ENCODE measurements at places on chromosomes 6 and 20.
A peak's percentile ranks its signal among the peaks of the same experiment; 100 is the strongest.

DNA sequence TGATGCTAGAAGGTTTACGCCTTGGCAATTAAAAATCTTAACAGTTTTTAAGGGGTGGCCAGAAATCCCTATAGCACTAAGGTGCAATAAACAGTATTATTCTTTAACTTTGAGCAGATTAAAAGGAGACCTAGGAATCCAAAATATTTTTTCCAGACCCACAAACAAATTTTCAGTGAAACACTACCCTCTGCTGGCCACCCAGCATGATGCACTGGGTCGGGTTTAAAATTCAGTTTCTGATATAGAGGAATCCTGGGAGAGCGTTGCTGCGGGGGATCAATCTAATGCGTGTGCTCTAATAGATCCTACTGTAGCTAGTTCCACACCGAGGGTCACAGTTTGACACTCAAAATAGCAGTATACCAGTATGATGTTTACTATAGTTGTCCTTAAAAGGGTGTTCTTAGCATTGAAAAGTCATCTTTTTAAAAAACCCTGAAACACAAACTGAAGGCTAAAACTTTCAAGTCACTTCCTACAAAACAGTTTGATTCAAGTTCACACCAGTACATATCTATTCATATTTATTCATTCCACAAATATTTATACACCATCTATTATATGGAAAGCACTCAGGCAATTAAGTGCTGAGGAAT lies 10.2 kb downstream of the UBE3D start:
- DNase-seq: no peak

GRCh38 chr20:52828199-52828598 lies 144.0 kb upstream of the TSHZ2 start:
- no peak for DNase-seq

DNA sequence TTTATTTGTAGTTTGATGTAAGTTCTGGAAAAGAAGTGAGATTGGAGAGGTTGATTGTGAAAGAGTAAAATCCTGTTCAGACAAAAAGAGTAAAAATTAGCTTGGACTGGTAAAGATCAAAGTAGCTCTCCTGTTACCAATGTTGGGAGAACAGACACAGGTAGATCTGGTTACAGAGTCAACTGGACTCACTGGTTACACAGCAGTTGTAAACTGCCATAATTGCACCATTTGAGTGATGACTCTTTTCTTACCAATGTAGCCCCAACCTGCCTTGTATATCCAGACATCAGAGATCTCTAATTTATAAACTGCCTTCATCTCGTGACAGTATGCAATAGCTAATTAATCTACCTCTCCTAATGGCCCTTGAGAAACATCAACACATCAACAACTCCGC lies 165.6 kb upstream of the PRSS16 start:
- no peak for DNase-seq

DNA sequence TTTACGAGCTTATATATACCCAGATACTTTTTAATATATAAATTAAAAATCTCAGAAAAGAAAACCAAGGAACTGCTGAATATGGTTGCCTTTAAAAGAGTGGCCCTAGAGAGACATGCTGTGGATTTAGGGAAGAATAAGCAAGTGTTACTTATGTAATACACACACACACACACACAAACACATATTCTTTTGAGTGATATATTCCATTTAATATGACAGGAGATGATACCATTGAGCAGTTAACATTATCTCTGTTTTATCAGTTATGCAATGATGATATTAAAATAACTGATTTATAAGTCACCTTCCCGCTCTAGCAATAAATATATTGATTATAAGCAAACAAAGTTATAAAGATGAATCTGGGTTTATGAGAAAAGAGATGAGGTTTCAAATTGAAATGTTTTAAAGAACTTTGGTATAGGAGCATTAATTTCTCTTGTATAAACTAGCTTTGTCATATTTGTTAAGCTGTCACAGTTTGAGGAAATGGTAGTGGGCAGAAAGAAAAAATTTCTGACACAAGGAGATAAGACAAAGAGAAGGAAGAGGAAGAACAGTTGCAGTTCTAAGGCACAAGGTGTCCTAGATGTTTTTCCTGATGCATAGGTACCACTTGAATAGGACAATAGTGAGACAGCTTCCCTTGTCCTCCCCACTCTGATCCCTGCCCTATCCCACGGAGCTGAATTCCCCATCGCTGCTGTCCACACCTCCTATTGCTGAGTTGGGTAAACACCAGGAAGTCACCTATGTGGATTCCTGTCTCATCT lies 26.4 kb downstream of the GPX5 start:
- no peak for DNase-seq

- no peak for DNase-seq
These were observed 136.6 kb downstream of the CCDC170 start for GRCh38 chr6:151630387-151630786.

DNA sequence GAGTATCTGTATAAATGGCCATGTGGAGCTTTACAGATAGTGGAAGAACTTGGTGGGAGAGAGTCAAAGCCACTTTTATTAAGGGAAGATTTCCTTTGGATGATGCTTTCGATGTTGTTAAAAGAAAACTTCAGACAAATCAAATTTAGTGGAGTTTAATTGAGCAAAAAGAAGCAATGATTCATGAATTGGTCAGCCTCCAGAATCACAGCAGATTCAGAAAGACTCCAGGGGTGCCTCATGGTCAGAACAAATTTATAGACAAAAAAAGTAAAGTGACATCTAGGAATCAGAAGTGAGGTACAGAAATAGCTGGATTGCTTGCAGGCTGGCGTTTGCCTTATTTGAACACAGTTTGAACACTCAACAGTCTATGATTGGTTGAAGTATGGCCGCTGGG lies 5.3 kb upstream of the CGA start:
- no peak for DNase-seq

GRCh38 chr20:13098720-13099355 lies 90.1 kb downstream of the SPTLC3 start:
- DNase-seq: no peak

GRCh38 chr6:100088009-100088408 lies 94.0 kb upstream of the MCHR2 start:
- no peak for DNase-seq

DNA sequence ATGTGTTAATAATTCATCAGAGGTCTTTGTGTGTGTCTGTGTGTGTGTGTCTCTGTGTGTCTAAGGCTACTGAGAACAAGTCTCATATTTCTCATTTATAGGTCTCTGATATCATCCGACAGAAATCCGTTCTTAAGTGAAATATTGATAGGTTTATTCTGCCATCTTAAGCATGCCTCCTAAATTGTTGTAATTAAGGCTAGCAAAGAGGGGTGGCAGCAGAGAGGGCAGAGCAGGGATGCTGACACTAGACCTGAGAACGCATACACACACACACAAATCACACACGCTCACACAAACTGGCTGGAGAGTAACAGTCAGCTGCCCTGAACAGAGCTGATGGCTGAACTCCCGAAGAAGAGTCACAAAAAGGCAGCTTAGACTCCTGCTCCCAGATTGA lies 84.9 kb upstream of the LRFN2 start:
- no peak for DNase-seq

GRCh38 chr20:11457488-11457887 lies 460.2 kb upstream of the BTBD3 start:
- DNase-seq: no peak

- no peak for DNase-seq
These were observed 414.4 kb upstream of the PLCB4 start for GRCh38 chr20:8654486-8654885.

DNA sequence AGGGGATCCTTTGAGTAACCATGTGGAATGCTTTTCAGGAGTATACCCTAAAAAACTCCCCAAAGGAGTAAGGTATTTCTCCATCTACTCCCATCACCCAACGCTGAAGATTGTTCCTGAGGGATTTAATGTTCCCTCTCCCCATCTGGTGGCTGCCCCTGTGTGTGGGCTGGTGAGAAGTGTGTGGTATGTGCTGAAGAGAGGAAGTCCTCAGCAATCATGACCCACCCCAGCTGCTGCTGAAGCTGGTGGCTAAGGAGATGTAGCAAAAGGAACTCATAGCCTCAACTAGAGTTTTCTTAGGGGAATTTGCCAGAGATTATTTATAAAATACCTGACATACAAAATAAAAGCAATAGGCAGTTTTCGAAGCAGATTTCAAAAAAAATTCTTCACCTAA lies 114.3 kb upstream of the JAG1 start:
- no peak for DNase-seq

DNA sequence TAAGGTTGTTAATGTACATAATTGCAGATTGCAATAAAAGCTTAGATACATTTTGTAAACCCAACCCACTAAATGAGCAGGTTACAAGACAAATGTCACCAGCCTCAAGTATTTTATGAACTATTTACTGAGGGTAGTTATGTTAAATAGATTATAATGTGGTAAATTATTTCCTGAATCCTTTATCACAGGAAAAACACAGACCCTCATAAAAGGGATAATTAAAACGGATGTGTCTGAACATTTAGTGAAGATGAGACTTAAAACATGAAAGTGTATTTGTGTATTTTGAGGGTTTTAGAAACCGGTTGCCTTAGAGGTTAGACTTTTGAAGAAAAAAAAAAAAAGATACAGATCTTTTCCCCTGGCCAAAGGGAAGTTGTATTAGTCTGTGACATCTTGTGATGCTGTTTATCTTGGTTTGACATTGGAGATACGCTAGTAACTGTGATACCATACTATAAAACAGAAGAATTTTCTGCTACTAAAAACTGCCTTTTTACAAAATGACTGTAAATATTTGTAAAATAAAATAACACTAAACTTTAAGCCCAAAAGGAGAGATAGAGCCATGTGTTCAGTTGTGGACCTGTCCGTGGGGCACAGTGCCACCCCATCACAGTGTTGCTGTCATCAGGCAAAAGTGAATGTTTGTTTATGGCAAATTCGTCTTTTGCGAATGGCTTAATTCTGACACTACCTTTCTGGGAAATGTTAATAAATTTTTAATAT lies 9.7 kb downstream of the DYNLT1 start:
- no peak for DNase-seq

GRCh38 chr20:46681032-46681854 lies 8.0 kb downstream of the TP53RK start:
- peak; percentile 51 for DNase-seq

DNA sequence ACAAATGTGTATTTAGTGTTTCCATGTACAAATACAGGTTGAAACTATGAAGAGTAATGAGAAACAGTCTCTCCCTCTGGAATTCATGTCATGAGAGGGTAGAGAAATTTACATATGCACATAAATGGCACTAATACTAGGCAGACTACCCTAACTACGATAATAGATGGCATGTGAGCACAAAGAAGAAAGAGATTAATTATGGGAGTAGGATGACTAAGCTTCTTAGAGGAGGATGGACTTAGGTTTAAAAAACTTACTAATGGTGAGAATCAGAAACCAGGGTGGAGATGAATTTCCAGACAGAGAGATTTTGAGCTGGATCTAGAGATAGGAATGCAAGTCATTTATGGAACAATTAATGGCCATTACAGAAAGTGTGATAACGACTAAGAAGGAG lies 225.3 kb upstream of the HTR1E start:
- no peak for DNase-seq

- no peak for DNase-seq
These were observed 71.8 kb upstream of the ZNF184 start for GRCh38 chr6:27544612-27545260.

- no peak for DNase-seq
These were observed 38.3 kb upstream of the HINT3 start for GRCh38 chr6:125918230-125918629.

DNA sequence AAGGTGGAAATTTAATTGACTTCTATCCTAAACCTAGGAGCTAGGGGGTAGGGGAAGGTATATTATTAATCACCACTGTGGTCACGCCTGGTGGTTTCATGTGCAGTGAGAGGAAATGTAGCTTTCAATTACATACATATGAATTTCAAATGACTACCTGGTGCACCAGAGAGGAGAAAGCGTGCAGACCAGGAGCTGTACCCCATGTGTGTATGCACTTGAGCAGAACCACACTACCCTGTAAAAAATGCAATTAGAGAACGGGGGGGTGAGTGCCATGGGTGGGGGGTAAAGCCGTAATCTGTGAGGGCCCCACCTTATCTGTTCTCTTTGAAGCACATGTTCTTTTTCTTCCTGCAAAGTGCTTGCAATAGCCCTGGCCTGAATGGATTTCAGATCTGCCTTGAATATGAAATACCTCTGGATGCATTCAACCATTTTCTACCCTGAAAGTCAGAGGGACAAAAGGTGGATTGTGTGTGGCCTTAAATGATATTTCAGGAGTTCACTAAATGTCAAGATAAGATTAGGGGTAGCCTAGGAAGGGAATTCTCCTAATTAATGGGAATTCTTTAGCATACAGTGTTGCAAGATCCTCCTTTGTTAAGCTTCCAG lies 30.9 kb upstream of the EDN3 start:
- no peak for DNase-seq

DNA sequence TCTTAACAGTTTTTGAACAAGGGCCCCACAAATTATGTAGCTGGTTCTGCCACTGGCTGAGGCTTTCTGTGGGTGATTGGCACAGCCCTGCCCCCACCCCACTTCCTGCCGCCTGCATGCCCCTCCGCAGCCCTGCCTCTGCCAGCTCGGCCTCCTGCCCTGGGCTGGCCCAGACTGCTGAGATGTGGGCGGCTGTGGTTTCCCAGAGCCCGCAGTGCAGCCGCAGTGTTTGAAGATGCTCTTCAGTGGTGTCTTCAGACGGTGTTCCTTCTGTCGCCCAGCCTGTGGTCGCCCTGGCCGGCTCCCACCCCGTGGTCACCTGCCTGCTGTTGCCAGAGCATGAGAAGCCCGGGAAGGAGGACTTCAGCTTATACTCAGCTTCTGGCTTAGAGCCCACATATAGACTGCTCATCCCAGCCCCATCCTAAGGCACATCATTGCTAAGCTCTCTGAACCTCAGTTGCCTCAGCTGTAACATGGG lies 154.3 kb downstream of the VEGFA start:
- no peak for DNase-seq

GRCh38 chr6:26571592-26572296 lies 25.0 kb upstream of the ABT1 start:
- DNase-seq: no peak

DNA sequence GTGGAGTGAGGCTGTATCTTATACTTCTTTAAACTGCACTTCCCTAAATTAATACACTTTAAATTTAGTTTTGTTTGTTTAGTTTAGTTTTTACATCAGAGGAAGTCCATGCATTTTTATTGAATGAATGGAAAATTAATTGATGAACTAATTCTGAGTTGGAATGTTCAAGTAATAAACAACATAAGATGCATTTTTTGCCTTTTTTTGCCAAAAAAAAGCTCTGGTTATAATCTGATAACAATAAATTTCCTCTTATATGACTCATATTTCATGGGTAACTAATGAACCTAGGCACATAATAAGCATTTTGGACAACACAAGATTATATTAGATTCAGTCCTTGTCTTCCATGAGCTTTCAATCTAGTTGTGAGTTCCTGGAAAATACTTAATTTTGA lies 323.1 kb downstream of the CENPW start:
- no peak for DNase-seq

- DNase-seq: no peak
These were observed 46.7 kb downstream of the CD2AP start for GRCh38 chr6:47524136-47524845.

- no peak for DNase-seq
These were observed 116.4 kb downstream of the FLRT3 start for GRCh38 chr20:14220986-14221385.

GRCh38 chr6:30759575-30760239 lies 15.4 kb upstream of the IER3 start:
- peak; percentile 71 for DNase-seq

- no peak for DNase-seq
These were observed 16.0 kb upstream of the TAAR1 start for GRCh38 chr6:132675002-132675401.

- DNase-seq: no peak
These were observed 41.3 kb upstream of the NAA20 start for GRCh38 chr20:19975901-19976300.
